Activated CD4-positive, alpha-beta T cell treated with anti-CD3 and anti-CD28 coated beads, Interleukin-2, Interleukin-4, amounts not matched to agents 100 ng/mL and 50 ng/mL, durations not matched to agents 16 hours and 8 hours (primary cell): ENCODE measurements at places on chromosomes 5 and 9.

DNA sequence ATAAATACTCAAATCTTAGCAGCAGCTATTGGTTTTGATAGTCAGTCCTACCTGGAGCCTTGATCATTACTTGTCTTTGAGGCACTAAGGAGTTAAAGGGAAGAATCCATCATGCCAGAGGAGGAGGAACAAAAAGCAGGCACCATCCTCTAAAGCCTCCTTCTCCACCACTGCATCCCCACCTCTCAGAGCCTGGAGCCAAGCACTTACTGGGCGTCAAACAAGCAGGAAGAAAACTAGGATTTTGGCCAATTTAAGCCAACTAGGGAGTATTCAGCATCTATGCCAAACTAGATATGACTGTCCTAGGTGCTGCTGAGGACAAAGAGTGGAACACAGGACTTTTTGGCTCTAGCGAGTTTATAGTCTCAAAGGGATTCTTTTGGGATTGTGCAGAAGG is 152.5 kb downstream of the PPP2R2B start:
- DNase-seq = no peak

- DNase-seq = no peak
Measured at GRCh38 chr9:30913331-30913730, 1471.1 kb upstream of the ACO1 start.

DNA sequence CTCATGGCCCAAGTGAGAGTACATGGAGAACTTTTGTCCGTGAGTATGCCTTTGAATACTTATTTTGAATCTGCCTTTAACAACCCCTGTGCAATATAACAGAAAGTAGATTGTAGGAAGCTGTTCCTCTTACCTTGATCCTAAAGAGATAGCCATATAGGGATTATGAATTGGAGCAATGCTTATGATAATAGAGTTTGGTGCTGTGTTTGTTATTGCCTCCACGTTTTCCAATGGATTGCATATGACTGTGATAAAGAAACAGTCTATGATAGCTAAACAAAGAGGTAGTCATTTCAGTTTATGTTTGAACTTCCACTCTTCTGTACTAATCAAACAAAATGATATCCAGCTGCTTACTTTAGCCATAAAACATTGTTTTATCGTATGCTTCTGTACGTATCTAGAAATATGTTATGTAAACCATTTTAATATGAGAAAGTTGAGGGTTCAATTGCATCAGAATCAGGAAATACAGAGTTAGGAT is 199.6 kb upstream of the RGMB start:
- DNase-seq = no peak

GRCh38 chr9:5622016-5622415 is 6.9 kb upstream of the RIC1 start:
- no peak for DNase-seq

GRCh38 chr5:52786949-52787599 is 642 bp upstream of the ITGA1 start:
- peak; percentile 28 for DNase-seq

GRCh38 chr5:9297134-9297533 is 248.7 kb downstream of the SEMA5A start:
- DNase-seq = no peak

DNA sequence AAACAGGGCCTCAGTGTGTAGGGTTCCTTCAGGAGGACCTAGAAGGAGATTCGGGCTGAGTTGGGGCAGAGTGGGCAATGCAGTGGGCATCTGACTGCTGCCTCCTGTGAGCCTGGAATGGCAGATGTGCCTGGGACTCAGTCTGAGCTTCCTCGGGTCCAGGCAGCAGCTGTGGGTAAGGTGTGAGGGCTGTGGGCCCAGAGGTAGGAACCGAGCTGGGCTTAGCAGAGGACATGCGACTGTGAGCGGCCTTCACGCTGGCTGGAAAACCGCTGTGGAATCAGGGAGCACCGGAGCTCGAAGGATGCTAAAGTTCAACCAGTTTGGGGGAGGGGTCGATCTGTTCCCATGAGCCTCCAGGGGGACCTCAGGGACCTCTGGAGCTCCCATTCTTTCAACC is 137.0 kb downstream of the PAX5 start:
- DNase-seq = no peak

DNA sequence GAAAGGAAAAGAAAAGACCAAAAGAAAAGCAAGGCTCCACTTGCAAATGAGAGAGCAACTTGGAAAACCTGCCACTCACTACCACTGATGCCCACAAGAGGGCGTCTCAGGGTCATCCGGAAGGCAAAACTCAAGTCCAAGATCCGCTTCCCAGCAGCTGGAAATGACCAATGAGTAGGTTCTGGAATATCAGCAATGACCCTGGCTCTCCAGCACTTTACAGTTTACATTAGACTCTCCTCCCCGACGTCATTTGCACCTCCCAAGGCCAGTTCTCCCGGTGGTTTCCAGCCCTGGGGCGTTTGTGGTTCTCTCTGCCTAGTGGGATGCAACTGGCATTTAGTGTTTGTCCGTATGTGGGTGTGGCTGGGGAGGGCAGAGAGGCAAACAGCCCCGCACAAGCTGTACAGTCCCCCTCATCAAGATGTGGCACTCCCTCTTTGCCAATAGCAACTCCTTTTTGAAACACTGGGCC is 193.8 kb upstream of the ZNF618 start:
- peak; percentile 40 for DNase-seq

DNA sequence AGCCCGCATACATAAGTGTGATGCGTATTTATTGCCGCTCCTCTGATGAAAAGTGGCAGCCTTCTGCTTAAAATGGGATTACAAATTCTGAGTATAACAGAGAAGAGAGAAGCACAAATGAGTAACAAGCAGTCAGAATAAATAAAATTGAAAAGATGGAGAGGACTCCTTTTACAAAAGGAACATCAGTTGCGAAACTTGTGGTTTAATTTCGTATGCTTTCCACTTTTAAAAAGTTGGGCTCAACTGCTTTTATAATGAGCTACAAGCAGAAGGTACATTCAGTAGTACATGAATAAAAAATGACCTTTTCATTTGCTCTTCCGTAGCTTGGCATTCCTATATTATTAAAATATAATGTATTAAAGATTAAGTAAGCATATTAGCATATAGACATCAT is 320.0 kb downstream of the FBXL17 start:
- no peak for DNase-seq

GRCh38 chr5:1217596-1218206 is 7.5 kb upstream of the SLC6A18 start:
- DNase-seq = no peak

DNA sequence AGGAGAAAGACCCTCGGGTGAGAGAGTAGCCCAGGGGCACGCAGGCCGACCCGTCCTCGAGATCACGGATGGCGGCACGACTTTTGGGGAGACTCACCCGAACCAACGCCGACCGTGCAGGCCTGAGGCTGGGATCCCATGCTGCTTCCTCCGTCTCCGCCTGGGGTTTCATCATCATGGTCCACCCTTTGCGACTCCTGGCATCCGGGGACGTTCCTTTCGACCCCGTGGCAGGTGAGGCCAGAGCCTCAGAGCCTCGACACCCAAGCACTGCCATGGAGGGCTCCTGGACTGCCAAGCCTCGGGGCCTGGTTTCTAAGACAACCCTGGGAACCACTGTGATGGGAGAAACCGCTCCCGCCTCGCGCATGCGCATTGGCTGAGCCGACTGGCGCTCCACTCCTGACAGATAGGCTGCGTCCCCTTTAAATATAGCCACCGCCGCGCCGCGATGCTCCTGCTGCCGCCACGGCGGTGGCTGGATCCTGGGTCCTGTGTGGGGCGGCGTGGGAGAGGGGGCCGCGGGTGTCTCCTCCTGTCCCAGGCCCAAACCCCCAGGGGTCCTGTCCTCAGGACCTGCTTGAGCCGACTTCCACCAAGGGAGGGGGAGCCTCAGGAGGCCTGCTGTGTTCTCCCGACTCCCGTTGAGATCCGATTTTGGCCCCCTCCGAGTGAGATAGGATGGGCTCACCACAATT is 481.6 kb downstream of the SPATA31A7 start:
- no peak for DNase-seq

GRCh38 chr5:158992037-158992740 is 107.5 kb downstream of the EBF1 start:
- no peak for DNase-seq

GRCh38 chr5:14008819-14009311 is 64.4 kb upstream of the DNAH5 start:
- no peak for DNase-seq

- no peak for DNase-seq
Measured at GRCh38 chr9:100465761-100466160, 7.2 kb upstream of the TMEFF1 start.

- no peak for DNase-seq
Measured at GRCh38 chr5:313806-314376, 7.6 kb upstream of the AHRR start.

- no peak for DNase-seq
Measured at GRCh38 chr9:137774775-137775386, 102.7 kb upstream of the CACNA1B start.

DNA sequence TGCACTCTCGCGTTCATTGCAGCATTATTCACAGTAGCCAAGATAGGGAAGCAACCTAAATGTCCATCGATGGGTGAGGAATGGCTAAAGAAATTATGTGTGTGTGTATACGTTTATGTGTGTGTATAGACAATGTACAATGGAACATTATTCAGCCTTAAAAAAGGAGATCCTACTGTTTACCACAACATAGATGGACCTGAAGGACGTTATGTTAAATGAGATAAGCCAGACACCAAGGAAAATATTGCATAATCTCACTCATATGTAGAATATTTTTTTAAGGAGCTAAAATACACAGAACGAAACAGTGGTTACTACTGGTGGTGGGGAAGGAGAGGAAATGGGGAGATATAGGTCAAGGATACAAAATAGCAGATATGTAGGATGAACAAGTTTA is 2.4 kb downstream of the KIF2A start:
- DNase-seq = no peak

DNA sequence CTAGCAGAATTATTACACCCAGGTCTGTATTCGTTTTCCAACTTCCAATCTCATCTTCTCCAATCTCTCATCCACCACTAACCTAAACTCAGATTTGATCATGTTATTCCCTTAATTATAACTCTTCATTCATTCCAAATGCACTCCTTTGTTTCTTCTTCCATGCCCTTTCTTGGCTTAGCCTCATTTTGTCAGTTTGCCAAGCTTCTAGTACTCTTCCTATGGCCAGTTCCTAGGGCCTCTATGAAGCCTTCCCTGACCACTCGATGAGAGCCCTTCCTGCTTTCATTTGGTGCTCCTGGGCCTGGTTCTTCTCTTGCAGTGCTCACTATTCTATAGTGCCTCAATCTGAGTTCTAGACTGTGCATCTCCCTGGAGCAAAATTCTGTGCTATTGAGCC is 5.8 kb downstream of the FAM219A start:
- no peak for DNase-seq

- no peak for DNase-seq
Measured at GRCh38 chr5:112143690-112144089, 275.4 kb downstream of the EPB41L4A start.

- peak; percentile 12 for DNase-seq
Measured at GRCh38 chr5:1246711-1247431, 21.7 kb downstream of the SLC6A18 start.

DNA sequence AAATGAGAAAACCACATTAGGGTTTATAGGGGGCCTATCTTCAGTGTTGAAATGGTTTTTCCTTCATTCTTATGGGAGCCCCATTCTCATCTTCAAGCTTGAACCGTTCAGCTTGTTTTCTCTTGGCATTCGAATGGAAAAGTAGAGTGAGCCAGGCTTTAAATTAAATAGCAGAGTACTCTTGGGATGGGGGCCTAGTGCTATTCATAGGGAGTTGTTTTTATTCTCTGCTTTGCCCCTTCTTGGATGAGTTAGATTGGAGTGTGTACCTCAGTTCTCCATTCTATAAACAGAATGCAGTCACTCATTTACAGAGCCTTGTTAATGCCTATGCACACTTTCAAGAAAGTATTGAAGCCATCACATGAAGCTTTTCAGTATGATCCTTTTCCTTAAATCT is 127.9 kb downstream of the FAM170A start:
- DNase-seq = no peak

- DNase-seq = no peak
Measured at GRCh38 chr5:152701305-152701949, 296.3 kb upstream of the NMUR2 start.

DNA sequence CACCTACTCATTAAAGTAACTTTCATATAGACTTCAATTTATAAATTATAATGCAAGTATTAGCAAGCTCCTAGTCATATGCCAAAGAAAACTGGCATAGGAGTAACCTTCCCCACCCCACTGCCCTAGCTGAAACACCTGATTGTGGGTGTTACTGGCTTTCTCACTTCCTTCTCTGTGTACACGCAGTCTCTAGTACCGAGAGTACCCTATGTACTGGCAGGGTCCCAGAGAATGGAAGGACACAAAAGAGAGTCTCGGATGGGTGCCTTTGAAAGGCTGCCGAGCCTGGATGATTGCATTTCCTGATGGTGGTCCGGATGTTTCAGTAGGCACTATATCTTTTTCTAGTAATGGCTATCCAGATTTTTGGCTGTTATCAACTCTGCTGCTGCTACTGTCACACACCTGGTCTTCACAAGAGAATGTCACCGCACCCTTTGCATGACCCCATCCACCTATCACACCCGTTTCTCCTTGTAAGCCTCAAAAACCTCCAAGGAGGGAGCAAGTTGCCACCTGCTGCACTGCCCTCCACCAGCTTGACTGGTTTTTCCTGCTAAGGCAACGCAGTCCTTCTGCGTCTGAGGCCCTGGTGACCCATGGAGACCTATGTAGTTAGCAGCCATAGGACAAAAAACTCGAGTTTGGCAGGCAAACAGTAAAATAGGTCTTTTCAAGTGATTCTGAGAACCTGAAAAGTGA is 53.8 kb upstream of the CLINT1 start:
- no peak for DNase-seq

- DNase-seq = no peak
Measured at GRCh38 chr5:146069780-146070099, 35.6 kb downstream of the PLAC8L1 start.

DNA sequence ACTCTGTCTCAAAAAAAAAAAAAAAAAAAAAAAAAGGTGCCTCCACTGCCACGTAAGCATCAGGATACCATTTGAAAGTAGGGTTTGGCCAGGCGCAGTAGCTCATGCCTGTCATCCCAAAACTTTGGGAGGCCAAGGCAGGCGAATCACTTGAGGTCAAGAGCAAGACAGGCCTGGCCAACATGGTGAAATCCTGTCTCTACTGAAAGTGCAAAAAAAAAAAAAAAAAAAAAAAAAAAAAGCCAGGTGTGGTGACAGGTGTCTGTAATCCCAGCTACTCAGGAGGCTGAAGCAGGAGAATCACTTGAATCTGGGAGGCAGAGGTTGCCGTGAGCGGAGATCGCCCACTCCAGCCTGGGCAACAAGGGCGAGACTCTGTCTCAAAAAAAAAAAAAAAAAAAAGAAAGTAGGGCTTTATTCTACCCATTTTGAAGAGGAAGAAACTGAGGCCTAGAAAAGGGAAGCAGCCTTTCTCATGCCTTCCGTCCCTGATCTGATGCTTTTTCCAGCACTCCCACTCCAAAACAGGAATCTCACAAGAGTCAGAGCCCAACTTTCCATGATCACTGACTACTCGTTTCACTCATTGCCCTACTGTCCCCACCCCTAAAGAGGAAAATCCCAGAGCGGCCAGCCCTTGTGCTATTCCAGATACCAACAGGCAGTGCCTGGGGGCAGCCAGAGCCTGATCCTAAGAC is 16.3 kb upstream of the CCIN start:
- no peak for DNase-seq
